ENCODE measurements at places on chromosomes 11 and 22.

DNA sequence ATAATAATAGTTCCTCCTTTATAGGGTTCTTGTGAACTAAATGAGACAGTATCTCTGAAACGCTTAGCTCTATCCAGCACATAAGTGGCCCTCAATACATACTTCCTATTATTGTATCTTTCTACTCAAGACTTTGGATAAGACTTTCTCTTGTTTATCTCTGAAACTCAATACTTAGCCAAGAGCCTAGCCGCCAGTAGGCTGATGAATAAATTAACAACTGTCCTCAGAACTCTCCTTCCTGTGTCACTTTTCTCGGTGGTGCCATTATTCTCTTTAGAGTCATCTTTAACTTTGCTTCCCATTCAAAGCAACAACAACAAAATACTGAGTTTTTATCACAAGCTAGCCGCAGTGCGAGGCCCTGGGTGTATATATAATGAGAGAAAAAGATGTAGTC, 86.9 kb downstream of the FAM83F start:
- DNase-seq, result no peak

DNA sequence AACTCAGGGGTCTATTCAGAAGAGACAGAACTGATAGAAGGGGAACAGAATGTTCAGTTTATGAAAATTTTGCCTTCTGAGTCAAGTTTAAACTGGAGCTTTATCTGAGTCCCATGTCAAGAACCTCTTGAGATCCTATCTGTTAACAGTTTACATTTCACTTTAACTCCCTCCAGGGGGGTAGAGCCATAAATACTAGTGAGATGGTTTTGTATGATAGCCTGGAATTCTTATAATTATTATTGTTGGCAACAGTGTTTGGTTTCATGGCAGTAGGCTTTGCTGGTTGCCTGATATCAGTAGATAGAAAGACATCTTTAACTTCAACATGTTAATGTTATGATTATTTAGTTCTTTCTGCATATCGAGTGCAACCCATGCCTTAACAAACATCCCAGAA, 498.5 kb downstream of the INSC start:
- no peak for DNase-seq

DNA sequence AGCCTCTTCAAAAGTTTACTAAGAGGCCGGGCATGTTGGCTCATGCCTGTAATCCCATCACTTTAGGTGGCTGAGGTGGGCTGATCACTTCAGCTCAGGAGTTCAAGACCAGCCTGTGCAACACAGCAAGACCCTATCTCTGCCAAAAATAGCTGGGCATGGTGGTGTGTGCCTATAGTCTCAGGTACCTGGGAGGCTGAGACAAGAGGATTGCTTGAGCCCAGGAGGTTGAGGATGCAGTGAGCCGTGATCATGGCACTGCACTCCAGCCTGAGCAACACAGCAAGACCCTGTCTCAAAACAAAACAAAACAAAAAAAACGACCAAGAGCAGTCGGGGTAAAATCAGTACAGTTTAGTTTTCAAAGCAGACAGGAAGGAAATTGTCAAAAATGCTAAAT, 4.7 kb upstream of the ADSL start:
- no peak for DNase-seq

- no peak for DNase-seq
Measured at GRCh38 chr11:114059984-114060391, 477 bp downstream of the ZBTB16 start.

- DNase-seq, result no peak
Measured at GRCh38 chr11:47234669-47235100, 13.9 kb downstream of the ACP2 start.

- no peak for DNase-seq
Measured at GRCh38 chr22:38311323-38311620, 6.0 kb downstream of the CSNK1E start.
